Adipocyte (in vitro differentiated cells): ENCODE measurements at places on chromosomes 3 and 15.

GRCh38 chr3:48962340-48962739 is 27.7 kb upstream of the P4HTM start:
- DNase-seq: no peak

DNA sequence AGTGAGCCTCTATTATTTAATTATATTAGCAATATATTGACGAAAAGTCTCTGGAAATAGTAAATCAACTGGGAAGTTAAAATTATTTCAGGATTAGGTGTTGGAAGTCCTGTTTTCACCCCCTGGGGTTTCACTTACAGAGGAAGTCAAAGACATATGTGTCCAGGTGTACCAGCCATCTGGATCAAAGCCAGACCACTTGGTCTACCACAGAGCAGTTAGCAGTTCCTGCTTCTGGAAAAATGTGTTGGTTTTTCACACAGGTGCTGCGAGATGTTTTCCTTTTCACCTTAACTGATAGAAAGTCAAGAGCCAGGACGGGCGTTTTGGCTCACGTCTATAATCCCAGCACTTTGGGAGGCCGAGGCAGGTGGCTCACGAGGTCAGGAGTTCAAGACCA is 13.1 kb downstream of the MME start:
- no peak for DNase-seq

- DNase-seq: peak; percentile 50
These were observed 88.4 kb downstream of the FRMD4B start for GRCh38 chr3:69297501-69297900.

DNA sequence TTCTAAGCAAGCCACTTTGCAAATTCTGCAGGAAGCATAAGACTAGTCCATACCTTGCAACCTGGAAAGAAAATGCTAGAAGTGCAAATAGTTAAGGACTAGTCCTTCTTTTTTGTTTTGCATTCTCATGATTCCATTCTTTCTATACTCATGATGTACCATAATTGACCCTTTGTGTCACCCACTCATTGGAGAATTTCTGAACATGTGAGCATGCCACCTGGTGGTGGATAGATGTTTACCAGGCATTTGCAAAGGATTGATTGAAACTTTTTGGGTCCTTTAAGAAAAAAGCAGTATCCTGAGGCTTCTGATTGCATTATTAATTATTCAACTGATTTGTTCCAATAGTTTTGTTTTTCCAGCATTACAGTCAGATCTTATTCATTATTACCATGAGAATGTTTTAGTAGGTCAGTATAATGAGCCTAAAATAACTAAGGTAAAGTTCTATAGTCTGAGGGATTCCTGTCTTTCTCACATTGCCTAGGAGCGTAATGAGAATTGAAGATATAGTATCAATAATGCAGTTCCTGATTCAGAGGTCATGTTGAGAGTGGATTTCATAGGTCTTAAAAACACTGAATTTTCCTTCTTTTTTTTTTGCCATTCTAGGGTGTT is 20.2 kb upstream of the DIPK2A start:
- peak; percentile 79 for DNase-seq

- no peak for DNase-seq
These were observed 263.3 kb downstream of the PTPRG start for GRCh38 chr3:61824553-61825135.

DNA sequence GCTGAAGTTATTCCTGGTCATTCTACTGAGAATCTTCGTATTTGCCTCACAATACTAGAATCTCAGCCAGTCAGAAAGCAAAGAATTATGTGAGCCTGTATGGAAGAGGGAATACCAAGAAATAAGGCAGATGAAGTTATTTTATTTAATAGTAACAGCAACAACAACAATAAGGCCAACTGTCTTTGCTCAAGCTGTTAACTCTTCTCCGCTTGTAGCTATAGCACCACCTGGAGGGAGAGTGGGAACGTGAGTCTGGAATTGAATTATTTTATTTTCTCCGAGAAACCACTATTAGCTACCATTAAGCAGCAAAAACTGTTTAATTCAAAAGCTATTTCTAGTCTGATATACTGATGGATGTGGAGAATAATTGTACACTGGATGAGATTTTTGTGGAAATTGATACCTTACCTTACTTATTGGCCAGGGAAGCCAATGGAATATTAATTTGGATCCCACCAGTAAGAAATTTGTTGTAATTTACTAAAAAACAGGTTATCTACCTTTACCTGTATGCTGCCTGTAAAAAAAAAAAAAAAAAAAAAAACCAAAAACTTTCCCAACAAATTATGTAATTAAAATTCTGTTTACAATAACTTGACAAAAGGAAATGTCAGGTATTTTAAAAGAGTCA is 50.1 kb downstream of the CALML4 start:
- peak; percentile 77 for DNase-seq

DNA sequence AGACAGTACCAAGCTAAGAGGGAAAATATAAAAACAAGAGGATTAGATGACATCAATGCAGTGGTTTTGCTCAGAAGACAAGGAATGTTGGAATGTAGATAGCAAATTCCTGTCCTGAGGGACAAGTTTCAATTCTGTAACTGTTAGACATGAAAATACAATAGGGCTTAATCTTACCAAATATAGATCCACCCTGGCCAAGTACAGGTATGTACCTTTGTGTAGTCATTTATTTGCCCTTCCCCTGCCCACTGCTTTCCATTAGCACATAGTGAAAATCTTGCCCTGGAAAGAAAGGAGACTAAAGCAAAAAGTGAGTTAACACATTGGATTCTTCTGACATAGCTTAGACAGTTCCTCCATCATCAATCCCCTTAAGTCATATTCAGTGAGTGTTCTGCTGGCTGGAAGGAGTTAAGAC is 389.0 kb upstream of the THBS1 start:
- DNase-seq: peak; percentile 60

DNA sequence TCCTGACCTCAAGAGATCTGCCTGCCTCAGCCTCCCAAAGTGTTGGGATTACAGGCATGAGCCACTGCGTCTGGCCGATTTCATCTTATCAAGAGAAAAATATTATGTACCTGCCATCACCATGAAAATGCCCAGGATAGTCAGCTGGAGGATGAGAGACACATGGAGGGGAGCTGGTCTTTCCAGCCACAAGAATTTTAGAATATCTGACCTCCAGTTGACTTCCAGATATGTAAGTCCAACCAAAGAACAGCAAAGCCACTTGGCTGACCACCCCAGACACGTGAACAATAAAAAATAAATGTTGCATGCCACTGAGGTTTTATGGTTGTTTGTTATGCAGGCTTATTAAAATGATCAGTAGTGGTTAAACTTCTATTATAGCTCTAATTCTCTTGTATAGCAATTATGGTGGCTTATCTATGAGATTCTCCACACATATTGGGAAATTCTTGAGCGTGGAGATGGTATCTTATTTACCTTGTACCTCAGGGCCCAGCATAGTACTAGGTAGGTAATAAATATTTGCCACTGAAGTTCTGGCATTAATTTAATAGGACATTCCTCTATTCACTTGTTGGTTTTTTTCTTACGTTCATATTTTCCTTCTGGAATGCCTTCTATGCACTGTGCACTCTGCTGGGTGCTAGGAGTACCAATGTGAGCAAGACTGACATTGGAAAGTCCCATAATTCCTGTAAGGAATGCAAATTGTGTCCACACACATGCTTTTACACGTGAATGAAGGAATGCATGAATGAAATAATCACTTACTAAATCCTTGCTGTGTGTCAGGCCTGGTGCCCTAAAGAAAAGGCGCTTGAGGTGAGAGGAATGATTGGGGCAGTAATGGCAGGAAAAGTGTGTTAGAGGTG is 77.6 kb downstream of the EDEM1 start:
- no peak for DNase-seq

DNA sequence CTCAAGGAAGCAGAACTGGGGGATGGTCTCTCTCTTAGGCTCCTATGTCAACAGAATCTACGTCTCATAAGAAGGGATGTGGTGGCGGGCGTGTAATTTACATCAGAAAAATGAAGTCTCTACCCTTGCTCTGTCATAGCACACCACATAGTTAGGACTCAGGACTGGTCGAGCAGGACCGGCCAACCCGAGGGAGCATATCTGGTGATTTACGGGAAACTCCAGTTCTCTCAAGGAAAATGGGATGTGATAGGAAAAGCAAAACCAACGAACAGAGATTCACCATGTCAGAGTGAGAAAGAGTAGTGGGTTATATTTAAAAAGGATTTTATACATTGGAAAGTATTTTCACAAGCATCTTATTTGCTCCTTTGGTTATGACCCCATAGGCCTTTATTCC is 54.7 kb downstream of the IGF2BP2 start:
- no peak for DNase-seq

DNA sequence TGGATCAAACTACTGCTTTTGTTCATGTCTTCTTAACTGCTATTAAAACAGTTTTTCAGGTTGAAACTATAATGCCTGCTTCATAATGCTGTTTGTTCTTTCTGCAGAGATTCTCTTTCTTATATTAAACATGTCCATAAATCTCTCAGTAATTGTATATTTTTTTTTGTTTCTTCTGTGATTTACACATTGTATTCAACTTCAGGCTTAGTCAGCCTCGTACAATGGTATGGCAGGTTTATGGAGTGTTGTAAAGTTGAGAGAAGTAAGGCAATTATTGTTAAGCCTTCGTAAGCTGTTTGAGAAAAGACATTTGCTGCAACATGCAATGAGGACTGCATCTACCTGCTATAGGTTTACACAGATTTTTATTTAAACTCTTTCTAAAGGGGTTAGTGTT is 977.1 kb downstream of the DIPK2A start:
- DNase-seq: no peak

GRCh38 chr3:107028626-107029025 is 348.6 kb upstream of the CCDC54 start:
- DNase-seq: no peak

- DNase-seq: no peak
These were observed 15.5 kb downstream of the TRAK1 start for GRCh38 chr3:42106646-42107045.

DNA sequence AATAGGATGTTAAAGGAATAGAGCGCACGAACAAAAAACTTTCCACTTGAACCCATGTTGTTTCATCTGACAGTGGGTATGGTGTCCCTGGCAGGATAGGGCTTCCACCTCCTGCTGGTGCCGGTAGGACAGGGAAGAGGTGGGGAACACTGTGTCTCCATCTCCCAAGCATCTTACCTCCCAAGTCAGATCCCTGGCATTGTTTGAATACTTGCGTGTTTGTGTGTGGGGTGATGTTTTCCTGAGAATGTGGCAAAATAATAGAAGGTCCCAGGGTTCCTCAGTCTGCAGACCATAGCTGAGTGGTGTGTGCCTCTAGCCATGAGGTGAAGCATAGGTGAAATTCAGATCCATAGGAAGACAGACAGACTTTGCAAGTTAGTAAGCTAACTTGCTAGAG is 119.4 kb downstream of the IGF1R start:
- no peak for DNase-seq

- no peak for DNase-seq
These were observed 27.6 kb upstream of the DET1 start for GRCh38 chr15:88574077-88574476.
